ENCODE measurements at places on chromosomes 12 and 14.
A peak's percentile ranks its signal among the peaks of the same experiment; 100 is the strongest.

DNA sequence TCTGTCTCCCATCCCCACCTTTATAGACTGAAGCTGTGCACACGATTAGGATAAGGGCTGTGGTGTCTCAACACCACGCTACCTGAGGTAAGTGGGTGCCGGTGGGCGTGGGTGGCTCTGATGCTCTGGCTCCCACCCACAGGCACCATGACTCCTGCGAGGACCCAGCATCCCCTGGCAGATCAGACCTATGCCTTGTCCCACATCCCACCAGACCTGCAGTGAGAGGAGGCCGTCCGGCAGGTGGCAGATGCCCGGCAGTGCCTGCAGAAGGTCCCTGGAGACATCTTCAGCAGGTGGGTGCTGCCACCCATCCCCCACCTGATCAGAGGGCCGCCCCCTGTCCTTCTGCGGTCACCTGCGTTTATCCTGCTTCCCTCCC is 104.4 kb upstream of the PRB2 start:
- H3K27ac ChIP-seq: no peak overlapping the region
- peaks cover 5% of the 10 kb centered on the region for H3K36me3 ChIP-seq
- H3K4me3 ChIP-seq: no peak overlapping the region

DNA sequence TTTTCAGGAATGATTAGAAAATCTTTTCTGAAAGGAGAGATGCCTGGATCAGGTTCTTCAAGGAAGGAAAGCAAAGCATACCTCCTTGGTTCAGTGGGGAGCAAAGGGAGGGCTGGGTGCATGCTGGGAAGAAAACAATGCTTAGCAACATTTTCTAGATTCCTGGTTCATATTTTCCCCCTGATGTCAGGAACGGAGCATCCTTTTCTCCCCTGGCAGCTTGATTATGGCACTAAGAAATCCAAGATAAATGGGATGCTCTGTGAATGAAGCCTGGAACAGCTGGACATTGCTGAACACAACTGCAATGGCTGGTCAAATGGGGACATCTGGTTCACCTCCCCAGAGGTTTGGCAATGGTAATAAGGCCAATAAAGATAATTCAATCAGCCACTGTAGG is 50.9 kb downstream of the KCNA5 start:
- H3K27me3 ChIP-seq: peaks cover 73% of the 10 kb centered on the region
- no peaks in the 10 kb centered on the region for H3K4me1 ChIP-seq
- no peak overlapping the region for H3K27ac ChIP-seq
- no peak overlapping the region for H3K4me3 ChIP-seq
- no peaks in the 10 kb centered on the region for H3K36me3 ChIP-seq

- DNase-seq: no peak
- H3K27ac ChIP-seq: no peak overlapping the region
- H3K4me1 ChIP-seq: no peaks in the 10 kb centered on the region
These were observed 35.3 kb downstream of the PSMC1 start for GRCh38 chr14:90291699-90292098.

DNA sequence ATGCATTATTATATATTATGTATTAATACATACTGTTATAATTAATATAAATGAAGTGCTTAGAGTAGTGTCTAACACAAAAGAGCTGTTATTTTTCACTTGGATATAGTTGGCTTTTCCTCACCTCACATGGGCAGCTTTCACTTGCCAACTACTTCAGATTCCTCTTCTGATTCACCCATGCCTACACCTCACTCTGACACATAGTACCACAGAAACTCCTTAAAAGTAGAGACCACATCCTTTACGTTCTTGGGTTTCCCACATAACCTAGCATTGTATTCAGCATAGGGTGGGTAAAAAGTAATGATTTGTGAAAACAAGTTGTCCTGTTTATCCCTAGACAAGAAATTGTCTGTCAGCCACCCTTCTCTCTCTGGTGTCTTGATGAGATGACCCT is 61.0 kb downstream of the DIO2 start:
- H3K27ac ChIP-seq: no peak overlapping the region
- no peaks in the 10 kb centered on the region for H3K27me3 ChIP-seq
- no peak for DNase-seq
- no peaks in the 10 kb centered on the region for H3K4me1 ChIP-seq

- no peaks in the 10 kb centered on the region for H3K36me3 ChIP-seq
- no peak overlapping the region for H3K27ac ChIP-seq
- no peaks in the 10 kb centered on the region for H3K27me3 ChIP-seq
- no peak for DNase-seq
- H3K4me3 ChIP-seq: no peak overlapping the region
- no peaks in the 10 kb centered on the region for H3K4me1 ChIP-seq
These were observed 72.7 kb downstream of the EFCAB11 start for GRCh38 chr14:89881839-89882238.

DNA sequence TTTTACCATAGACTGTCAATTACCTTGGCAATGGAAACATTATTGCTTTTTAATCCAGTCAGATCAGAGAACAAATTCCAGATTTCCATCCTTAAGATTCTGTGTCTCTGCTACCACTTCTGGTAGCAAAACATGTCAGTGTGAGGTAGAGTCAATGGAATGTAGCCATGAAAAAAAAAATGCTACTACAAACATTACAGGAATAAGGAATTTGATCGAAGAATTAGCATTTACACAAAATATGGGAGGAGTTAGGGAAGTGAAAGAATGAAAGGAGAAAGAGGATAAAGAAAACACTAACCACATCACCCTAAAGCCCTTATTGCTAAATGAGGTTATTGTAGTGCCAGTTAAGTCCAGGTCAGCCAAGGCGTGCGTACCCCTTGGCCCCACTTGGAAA is 9.2 kb downstream of the MED21 start:
- no peak overlapping the region for H3K4me3 ChIP-seq
- no peak overlapping the region for H3K27ac ChIP-seq
- DNase-seq: no peak

GRCh38 chr12:104735801-104736200 is 222.3 kb downstream of the SLC41A2 start:
- H3K4me1 ChIP-seq: no peaks in the 10 kb centered on the region
- no peaks in the 10 kb centered on the region for H3K36me3 ChIP-seq
- H3K27ac ChIP-seq: no peak overlapping the region
- no peak overlapping the region for H3K4me3 ChIP-seq

DNA sequence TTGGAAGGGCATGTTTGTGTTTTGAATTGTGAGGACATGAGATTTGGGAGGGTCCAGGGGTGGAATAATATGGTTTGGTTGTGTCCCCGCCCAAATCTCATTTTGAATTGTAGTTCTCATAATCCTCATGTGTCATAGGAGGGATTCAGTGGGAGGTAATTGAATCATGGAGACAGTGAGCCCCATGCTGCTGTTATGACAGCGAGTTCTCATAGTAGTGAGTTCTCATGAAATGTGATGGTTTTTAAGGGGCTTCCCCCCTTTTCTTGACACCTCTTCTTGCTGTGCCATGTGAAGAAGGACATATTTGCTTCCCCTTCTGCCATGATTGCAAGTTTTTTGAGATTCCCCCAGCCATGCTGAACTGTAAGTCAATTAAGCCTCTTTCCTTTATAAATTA is 260.0 kb downstream of the DUSP6 start:
- H3K4me1 ChIP-seq: no peaks in the 10 kb centered on the region
- no peak for DNase-seq
- H3K27me3 ChIP-seq: no peaks in the 10 kb centered on the region
- H3K27ac ChIP-seq: no peak overlapping the region
- no peak overlapping the region for H3K4me3 ChIP-seq
- H3K36me3 ChIP-seq: no peaks in the 10 kb centered on the region

DNA sequence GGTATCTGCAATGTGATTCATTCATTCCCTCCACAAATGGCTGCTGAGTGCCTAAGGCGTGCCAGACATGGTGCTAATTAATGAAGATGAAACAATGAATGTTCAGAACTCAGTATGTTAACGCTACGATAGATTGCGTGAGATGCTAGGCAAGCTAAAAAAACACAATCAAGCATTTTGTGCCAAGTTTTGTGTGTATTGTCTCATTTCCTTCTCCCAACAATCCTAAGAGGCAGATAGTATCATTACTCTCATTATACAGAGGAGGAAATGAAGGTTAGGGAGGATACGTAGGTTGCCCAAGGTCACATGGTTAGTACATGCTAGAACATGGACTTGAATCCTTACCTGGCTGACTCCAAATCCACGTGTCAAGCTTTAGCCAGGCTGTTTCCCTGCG is 264.4 kb downstream of the EFCAB11 start:
- DNase-seq: no peak
- H3K4me1 ChIP-seq: no peaks in the 10 kb centered on the region
- no peak overlapping the region for H3K27ac ChIP-seq
- no peak overlapping the region for H3K4me3 ChIP-seq
- H3K27me3 ChIP-seq: no peaks in the 10 kb centered on the region

- peaks cover 8% of the 10 kb centered on the region for H3K36me3 ChIP-seq
- peaks cover 65% of the 10 kb centered on the region for H3K4me1 ChIP-seq
- no peak overlapping the region for H3K4me3 ChIP-seq
- H3K27ac ChIP-seq: peak overlapping the region; percentile 79
- no peak for DNase-seq
These were observed 353.8 kb downstream of the RAD51B start for GRCh38 chr14:68173227-68173972.

GRCh38 chr12:107480836-107481608 is 204.6 kb upstream of the PWP1 start:
- no peak overlapping the region for H3K4me3 ChIP-seq
- H3K27ac ChIP-seq: no peak overlapping the region
- no peak for DNase-seq
- H3K36me3 ChIP-seq: no peaks in the 10 kb centered on the region
- H3K4me1 ChIP-seq: no peaks in the 10 kb centered on the region

DNA sequence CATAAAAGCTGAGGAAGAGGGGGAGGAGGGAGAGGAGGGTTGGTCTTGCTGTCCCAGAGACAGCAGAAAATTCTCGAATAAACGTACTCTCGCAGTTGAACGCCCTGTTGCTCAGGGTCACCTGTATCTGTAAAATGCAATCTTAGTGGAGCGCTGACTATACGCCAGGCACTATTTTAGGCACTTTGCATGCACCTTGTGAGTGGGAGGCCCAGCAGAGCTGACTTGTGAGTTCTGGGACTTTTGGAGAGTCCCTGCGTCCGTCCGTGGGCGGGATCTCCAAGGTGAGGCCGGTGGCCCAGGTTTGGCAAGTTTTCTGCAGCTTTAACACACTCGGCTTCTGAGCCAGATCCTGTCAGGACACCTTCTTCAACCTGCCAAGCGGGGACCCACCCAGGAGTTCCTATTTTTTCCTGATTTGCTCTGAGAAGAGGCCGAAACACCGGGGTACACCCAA is 32.5 kb upstream of the PLEKHG6 start:
- peak overlapping the region; percentile 70 for H3K4me3 ChIP-seq
- DNase-seq: peak; percentile 66
- peaks cover 65% of the 10 kb centered on the region for H3K4me1 ChIP-seq
- no peaks in the 10 kb centered on the region for H3K27me3 ChIP-seq

DNA sequence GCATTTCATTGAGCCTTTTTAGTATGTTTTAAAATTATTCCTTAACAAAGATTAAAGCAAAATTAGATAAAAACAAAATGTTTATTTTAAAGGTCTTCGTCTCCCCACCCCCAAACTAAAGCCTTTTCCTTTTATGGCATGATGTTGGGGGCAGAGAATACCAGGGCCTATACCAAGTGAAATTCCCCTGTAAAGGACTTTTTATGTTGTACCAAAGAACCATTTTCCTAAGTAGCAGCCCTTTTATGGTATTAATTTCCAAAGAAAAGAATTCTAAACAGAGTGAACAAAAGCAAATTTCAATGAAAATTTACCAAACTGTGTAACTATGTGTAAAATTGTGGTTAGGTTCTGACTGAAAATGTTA is 71.9 kb upstream of the GNPNAT1 start:
- H3K4me1 ChIP-seq: no peaks in the 10 kb centered on the region
- H3K36me3 ChIP-seq: no peaks in the 10 kb centered on the region
- H3K4me3 ChIP-seq: no peak overlapping the region
- no peaks in the 10 kb centered on the region for H3K27me3 ChIP-seq

- H3K4me3 ChIP-seq: no peak overlapping the region
- H3K36me3 ChIP-seq: peaks cover 11% of the 10 kb centered on the region
- H3K27ac ChIP-seq: no peak overlapping the region
These were observed 54.6 kb downstream of the GTF2A1 start for GRCh38 chr14:81166121-81166520.

GRCh38 chr14:100108042-100108825 is 43.0 kb downstream of the EVL start:
- H3K4me1 ChIP-seq: peaks cover 16% of the 10 kb centered on the region
- H3K4me3 ChIP-seq: no peak overlapping the region
- DNase-seq: peak; percentile 86
- no peaks in the 10 kb centered on the region for H3K27me3 ChIP-seq
- H3K27ac ChIP-seq: no peak overlapping the region
- H3K36me3 ChIP-seq: no peaks in the 10 kb centered on the region

- H3K4me3 ChIP-seq: peak overlapping the region; percentile 82
- H3K27ac ChIP-seq: peak overlapping the region; percentile 56
- H3K4me1 ChIP-seq: peaks cover 25% of the 10 kb centered on the region
- peak; percentile 15 for DNase-seq
- H3K27me3 ChIP-seq: no peaks in the 10 kb centered on the region
These were observed 1.7 kb downstream of the RASSF8 start for GRCh38 chr12:25960143-25960542.

- DNase-seq: no peak
- H3K27ac ChIP-seq: no peak overlapping the region
These were observed 739 bp downstream of the JPH4 start for GRCh38 chr14:23577710-23578392.

DNA sequence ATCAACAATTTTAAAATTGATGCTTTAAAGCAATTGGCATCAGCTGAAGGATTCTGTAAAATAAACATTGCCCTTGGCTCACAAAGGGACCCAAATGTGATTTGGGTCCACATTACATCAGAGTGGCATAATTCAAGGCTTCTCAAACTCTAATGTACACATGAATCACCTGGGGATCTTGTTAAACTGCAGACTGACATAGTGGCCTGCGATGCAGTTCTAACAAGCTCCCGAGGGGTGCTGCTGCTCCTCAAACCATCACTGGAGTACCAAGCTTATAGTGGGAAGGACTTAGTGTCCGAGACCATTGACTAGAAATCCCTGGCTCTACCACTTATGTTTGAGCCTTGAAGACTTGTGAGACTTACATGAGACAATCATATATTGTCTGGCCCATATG is 31.8 kb upstream of the DNM1L start:
- no peaks in the 10 kb centered on the region for H3K27me3 ChIP-seq
- no peak overlapping the region for H3K4me3 ChIP-seq
- no peak for DNase-seq

- no peaks in the 10 kb centered on the region for H3K36me3 ChIP-seq
- peaks cover 75% of the 10 kb centered on the region for H3K27me3 ChIP-seq
- H3K27ac ChIP-seq: no peak within 1 kb of the TSS
- peak within 1 kb of the TSS; percentile 12 for H3K4me3 ChIP-seq
These were observed at the start of gene LRCOL1 for GRCh38 chr12:132610051-132610759. Gene LRCOL1 (minus strand): TSS chr12:132610582. CDS start chr12:132606251, 4,331 bp downstream.

- H3K27me3 ChIP-seq: no peaks in the 10 kb centered on the region
- no peak overlapping the region for H3K4me3 ChIP-seq
- H3K36me3 ChIP-seq: no peaks in the 10 kb centered on the region
- H3K27ac ChIP-seq: no peak overlapping the region
These were observed 57.6 kb downstream of the CCDC59 start for GRCh38 chr12:82300611-82301010.
